ENCODE measurements at places on chromosomes 12 and 14. TPM values are rescaled to one million over a fixed set of nuclear protein-coding genes. Genes with fewer than 3 reads are reported as not detected.

DNA sequence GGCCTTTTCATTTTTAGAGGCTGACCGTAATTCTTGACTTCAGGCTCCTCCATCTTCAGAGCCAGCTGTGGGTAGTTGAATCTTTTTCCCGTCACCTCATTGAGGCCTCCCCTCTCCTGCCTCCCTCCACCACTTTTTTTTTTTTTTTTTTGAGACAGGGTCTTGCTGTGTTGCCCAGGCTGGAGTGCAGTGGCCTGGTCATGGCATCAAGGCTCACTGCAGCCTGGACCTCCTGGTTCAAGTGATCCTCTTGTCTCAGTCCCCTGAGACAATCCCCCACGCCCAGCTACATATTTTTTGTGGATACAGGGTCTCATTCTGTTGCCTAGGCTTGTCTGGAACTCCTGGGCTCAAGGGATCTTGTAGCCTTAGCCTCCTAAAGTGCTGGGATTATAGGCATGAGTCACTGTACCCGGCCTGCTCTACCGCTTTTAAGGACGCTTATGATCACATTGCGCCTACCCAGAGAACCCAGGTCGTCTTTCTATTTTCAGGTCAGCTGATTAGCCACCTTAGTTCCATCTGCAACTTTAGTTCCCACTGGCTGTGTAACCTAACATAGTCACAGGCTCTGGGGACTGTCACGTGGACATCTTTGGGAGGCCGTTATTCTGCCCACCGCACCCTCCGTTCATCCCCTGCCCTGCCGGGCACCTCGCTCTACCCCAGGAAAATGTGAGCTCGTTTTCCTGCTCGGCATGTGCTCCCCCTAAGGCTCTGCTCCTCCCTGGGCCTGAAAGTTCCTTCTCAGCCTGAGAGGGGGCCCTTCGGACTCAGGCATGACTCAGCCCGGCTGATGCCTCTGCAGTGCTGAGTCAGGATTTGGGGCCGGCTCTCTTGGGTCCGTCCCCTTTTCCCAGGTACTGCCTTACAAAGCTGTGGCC is 13.4 kb downstream of the TNFAIP2 start:
- DNase-seq, result no peak

DNA sequence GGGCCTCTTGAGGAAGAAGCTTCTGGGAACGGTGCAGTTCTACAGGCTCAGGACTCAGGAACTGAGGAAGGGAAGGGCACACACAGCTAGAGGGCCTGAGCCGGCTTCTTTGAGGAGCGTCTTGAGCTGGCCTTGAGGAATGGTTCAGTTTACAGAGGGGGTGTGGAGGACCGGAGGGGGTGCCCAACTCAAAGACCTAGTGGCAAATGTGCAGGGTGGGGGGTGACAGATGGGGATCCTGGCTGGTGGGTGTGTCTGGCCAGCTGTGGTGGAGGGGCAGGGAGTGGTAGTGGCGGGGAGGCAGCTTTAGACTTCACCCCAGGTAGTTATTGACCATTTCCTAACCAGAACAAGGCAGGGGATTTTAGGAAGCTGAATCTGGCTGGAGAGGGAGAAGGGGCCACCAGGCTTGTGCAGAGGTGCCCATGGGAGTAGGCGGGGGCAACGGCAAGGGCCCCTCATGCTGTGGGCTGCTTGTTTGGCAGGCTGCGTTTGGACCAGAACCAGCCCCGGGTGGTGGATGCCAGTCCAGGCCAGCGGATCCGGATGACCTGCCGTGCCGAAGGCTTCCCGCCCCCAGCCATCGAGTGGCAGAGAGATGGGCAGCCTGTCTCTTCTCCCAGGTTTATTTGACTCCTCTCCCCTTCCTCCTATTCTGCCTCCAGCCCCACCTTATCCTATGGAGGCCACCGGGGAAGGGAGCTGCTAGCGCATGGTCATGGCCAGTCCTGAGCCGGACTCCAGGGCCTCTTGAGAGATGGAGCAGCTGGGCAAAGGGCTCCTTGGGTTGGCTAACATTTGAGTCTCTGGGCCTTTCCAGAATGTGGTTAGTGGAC is 27.8 kb downstream of the PAPLN start:
- no peak for DNase-seq

- DNase-seq, result no peak
Observed at GRCh38 chr14:56378475-56378877, 201.1 kb upstream of the TMEM260 start.

DNA sequence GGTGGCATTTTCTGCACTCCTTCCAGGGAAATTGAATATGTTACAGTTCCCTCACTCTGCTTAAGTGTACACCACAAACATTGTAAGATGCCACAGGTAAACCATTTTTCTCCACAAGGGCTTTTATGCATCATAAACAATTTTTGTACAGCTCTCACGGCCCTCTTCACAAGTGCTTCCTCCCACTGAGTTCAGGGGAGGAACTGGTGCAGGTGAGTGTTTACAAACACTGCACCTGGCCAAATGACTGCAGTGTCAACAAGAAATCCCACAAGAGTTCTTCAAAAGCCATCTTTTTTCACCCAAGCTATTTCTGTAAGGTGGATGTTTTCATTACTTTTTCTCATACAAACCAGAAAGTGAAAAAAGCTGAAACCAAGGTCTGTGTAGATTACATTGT is 973.2 kb downstream of the AACS start:
- no peak for DNase-seq

GRCh38 chr12:13979772-13980378 is 1.5 kb downstream of the GRIN2B start:
- no peak for DNase-seq

GRCh38 chr14:23110579-23111365 is 6.0 kb upstream of the CIROP start:
- no peak for DNase-seq

GRCh38 chr12:3453990-3454680 is 36.9 kb upstream of the PRMT8 start:
- no peak for DNase-seq

- DNase-seq, result peak; percentile 39
Observed at GRCh38 chr14:92759300-92759678, 10.9 kb upstream of the LGMN start.

GRCh38 chr12:96015672-96016071 is 19.5 kb upstream of the HAL start:
- no peak for DNase-seq

DNA sequence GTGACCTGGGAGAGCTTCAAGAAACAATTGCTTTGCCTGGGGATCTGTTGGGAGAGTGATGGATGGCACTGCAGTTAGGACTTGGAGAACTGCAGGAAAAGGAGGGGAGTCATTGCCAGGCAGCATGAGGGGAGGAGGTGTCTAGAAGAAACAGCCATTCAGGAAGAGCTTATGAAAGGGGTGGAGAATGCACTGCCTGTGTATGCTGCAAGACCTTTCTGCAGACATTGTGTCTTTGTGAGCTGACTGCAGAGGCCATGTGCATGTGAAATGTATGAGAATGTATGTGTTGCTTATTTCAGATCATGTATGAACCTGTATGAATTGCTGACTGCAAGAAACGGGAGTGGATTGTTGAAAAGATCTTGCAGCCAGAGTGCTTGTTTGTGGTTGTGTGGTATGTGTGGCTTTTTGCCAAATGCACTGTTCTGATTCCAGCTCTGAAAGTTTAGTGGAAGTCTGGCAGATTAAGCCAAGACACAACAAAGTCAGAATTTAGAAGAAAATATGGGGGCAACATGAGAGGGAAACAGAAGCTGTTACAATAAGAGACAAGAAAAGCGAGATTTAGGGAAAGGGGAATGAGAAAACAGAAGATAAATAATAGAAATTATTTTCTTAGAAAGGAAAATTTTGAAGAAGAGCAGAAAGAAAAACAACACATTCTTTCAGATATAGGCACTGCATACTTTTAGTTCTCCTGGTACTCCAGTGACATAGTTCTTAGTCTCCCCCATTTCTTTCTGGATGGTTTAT is 9.8 kb upstream of the RIMKLB start:
- peak; percentile 74 for DNase-seq

DNA sequence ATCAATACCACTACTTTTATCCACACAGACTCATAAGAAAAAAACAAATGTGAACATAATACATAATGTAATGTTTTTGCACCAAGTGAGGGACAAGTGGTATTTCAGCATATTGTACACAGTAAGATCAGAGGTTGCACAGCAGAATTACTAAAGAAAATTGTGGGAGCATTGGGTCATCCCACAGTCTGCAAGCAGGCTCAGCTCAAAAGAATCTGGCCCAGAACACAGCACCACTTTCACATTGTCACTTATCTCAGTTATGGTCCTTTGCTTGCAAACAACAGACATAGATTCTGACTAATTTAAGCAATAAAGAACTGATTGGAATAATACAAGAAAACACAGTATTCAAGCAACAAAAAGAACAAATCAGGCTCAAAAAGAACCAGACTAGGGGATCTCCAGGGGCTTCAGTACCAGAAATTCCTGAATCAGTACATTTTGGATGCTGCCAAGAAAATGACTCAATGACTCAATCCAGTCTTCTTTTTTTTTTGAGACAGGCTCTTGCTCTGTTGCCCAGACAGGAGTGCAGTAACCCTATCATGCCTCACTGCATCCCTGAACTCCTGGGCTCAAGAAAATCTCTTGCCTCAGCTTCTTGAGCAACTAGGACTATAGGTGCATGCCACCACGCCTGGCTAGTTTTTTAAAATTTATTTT is 42.9 kb upstream of the EEA1 start:
- no peak for DNase-seq

- DNase-seq, result no peak
Observed at GRCh38 chr12:8145754-8146441, 10.9 kb upstream of the ZNF705A start.

DNA sequence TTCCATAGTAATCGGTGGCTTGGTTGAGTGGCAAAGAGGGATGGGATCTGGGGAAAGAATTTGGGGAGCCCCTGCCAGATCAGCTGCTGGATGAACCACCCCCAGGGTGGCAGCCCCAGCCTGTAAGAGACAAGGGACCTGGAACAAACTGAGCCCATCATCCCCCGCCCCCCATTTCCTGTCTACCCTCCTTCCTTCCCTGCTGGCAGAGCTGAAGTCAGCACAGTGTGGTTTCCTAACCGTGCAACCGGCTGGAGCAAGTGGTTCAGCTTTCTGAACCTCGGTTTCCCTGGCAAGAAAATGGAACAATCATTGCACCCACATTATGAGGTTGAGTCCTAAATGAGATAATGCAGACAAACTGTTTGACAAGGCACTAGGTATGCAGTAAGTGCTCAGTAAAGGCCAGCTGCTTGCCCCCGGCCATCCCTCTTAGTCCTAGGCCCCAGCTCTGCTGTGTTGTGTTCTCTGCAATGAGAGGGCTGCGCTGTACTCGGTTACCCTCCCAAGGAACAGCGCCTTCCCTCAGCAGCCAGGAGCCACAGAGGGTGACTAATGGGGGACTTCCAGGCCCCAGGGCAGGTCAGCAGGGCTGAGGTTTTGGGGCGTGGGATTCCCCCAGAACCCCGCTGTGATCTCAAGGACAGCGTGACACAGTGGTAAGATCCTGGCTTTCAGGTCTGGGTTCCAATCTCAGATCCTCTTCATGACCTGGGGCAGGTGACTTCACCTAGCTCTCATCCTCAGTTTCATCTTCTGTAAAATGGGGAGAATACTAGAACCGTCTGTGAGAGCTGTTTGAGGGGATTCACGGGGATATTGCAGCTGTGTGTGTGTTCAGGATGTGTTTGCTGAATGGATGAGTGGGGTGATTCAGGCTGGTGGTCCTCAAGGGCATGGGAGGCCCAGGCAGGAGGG is 16.5 kb downstream of the SELPLG start:
- peak; percentile 59 for DNase-seq

DNA sequence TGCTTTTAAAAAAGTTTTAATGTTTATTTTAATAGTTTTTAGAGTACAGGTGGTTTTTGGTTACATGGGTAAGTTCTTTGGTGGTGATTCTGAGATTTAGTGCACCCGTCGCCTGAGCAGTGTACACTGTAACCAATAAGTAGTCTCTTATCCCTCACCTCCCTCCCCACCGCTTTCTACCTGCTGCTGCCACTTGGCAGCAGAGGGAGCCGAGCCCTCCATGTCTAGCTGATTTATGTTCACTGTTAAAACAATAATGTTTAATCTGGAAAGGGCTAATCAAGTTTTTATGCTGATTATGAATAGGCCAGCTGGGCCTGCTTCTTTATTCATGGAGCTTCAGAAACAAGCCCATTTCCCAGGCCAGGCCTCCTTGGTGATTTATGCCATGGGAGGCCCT is 73.1 kb downstream of the ADCK1 start:
- DNase-seq, result no peak

Gene SSTR1
- total RNA-seq, result not detected

Gene ASIC1
- 0.59 TPM for total RNA-seq

Gene CLEC2A
- not detected for total RNA-seq

Gene CELA1
- total RNA-seq, result not detected

Gene VRTN
- total RNA-seq, result not detected
